ENCODE measurements at places on chromosomes 4 and X.

DNA sequence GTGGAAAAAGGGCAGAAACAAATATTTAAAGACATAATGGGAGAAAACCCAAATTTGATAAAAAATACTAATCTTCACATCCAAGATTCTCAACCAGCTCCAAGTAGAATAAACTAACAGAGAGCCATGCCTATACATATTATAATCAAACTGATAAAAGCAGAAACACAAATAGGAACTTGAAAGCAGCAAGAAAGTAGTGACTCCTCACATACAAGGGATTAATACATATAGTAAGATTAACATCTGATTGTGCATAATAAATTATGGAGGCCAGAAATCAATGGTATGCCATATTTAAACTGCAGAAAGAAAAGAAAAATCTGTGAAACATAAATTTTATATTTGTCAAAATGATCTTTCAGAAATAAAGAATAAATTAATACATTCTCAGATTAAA is 454.3 kb upstream of the PCDH10 start:
- no peak for DNase-seq

DNA sequence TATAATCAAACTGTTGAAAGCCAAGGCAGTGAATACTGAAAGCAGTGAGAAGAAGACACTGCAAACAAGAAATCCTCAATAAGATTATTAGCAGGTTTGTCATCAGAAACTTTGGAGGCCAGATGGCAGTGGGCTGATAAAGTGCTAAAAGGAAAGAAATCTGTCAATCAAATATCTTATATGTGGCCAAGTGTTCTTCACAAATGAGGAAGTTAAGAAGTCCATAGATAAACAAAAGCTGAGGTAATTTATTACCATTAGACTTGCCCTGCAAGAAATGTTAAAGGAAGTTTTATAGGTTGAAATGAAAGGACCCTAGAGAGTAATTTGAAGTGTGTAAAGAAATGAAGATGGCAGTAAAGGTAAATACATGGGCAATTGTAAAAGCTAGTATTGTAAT is 586.6 kb downstream of the RAPGEF2 start:
- no peak for DNase-seq

DNA sequence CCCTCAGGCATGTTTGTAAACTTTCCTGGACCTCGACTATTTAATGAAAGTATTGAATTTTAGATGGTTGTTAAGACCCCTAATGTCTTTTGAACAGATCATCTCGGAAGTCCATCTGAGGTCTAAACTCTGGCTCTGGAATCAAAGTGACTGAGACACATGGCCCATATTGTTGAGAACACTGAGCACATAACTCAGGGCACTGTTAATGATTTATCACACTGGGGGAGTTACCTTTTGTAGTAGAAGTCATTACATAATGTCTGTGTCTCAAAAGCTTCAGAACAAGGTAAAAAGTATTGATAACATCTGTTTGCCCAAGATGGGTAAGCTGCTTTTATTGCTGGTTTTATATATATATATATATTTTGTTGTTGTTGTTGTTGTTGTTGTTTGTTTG is 103.4 kb upstream of the HS3ST1 start:
- DNase-seq = no peak

DNA sequence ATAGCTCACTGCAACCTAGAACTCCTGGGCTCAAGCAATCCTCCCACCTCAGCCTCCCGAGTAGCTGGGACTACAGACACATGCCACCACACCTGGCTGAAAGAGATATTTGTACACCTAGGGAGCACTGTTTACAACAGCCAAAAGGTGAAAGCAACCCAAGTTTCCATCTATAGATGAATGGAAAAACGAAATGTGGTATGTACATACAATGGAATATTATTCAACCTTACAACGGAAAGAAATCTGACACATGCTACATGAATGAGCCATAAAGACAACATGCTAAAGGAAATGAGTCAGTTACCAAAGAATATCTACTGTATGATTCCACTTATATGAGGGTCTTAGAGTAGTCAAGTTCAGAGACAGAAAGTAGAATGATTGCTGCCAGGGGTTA is 52.2 kb downstream of the ABCG2 start:
- DNase-seq = peak; percentile 75

DNA sequence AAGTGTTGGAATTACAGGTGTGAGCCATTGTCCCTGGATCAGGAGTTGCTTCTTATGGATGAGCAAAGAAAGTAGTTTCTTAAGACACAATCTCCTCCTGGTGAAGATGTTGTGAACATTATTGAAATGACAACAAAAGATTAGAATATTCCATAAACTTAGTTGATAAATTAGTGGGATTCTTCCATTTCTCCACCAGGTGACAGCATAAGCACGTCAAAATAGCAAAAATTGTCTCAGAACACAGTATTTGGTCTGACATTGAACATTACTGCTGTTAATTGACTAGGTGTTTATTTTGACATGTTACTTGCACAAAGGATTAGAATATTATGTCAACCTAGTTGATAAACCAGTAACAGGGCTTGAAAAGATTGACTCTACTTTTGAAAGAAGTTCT is 21.6 kb downstream of the CLDN34 start:
- DNase-seq = peak; percentile 17

- no peak for DNase-seq
These were observed 240.3 kb downstream of the ANK2 start for GRCh38 chr4:113289766-113290165.

- DNase-seq = no peak
These were observed 176.6 kb downstream of the NR3C2 start for GRCh38 chr4:148265627-148266026.
